ENCODE measurements at places on chromosomes 4 and X.
A peak's percentile ranks its signal among the peaks of the same experiment; 100 is the strongest.

- DNase-seq: peak; percentile 96
Observed at GRCh38 chr4:8393593-8394038, 46.9 kb downstream of the ACOX3 start.

- DNase-seq: no peak
Observed at GRCh38 chr4:39910064-39910463, 67.6 kb downstream of the PDS5A start.

DNA sequence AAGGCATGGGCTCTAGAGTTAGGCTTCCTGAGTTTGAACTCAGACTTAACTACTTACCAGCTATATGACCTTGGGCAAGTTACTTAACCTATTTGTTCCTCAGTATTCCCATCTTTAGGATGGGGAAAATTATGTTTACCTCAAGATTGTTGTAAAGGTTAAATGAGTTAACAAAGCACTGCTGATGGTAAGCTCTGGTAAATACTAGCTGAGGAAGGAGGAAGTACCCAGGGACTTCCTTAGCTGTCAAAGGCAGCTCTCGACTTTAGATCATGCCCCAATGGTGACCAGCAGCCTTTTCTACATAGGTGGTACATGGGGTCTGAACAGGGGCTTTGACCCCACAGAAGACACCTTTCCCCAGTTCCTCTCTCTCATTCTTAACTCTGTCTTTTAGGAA lies 20.1 kb downstream of the ATP7A start:
- DNase-seq: no peak

GRCh38 chrX:100424012-100424411 lies 13.9 kb upstream of the PCDH19 start:
- DNase-seq: no peak

DNA sequence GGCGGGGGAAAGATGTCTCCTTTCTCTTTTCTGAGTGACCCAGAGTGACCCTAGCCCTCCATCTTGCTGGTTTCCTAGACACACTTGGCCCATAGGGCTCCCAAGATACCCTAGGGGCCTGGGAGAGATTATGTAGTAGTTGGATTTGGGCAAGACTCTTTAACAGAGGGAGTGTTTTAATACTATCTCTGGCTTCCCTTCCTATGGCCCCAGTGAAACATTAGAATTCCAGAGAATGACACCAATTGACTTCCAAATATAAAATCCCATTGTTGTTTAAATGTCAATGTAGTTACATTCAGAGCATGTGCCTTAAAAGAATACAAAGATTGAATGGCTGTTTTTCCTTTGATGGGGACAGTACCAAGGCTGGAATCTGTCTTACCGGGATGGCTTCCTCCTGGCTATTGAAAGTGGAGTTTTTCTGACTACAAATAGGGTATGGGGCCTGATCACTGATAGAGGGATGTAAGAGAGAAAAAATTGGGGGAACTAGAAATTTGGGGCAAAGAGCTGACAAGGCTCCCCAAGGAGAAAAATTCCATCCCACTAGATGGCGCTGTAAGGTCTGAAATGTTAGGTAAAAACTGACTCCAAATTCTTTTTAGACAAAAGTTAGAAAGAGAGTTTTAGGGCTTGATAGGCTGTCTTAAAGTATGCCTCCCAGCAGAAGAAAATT lies 10.7 kb downstream of the TENT5D start:
- DNase-seq: no peak

DNA sequence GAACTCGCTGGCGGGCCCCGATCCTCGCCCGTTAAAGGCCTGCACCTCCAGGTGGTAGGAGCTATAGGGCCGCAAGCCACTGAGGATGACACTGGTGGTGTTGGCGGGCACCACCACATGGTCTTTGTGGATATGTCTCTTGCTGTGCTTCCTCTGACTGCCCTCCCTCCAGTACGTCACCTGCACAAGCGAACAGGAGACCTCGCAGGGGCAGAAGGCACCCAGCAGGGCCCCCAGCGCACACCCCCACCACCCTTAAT lies 20.7 kb downstream of the L1CAM start:
- no peak for DNase-seq

DNA sequence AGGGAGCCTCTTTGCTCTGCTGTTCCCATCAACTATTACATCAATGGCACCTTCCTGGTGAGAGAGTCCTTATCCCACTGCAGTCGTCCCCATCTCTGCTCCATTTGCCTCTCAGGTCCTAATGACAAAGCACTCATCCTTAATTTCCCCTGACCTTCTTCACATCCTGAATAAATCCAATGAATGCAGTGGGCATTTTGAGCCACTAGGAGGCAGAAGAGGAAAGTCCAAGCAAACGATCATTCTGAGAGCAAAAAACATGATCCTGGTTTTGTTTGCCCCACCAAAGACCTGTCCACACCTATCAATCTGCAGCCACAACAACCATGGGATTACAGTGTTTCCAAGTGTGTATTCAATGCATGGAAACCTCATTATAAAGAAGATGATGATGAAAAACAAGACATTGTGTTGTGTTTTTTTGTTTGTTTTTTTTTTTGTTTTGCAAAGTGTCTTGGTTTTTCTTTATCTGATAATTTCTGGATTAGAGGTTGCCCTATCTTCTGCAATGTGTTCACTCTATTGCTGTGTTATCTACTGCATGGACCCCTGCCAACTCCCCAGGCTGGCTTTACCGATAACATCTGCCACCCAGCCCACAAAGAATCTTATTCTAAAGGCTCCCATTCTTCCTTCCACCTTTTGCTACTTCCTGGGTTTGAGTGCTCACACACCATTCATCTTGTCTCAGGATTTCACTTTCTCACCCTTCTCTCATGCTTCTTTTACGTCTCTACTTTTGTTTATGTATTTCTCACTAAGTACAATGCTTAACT lies 207.2 kb downstream of the NLGN4X start:
- no peak for DNase-seq

DNA sequence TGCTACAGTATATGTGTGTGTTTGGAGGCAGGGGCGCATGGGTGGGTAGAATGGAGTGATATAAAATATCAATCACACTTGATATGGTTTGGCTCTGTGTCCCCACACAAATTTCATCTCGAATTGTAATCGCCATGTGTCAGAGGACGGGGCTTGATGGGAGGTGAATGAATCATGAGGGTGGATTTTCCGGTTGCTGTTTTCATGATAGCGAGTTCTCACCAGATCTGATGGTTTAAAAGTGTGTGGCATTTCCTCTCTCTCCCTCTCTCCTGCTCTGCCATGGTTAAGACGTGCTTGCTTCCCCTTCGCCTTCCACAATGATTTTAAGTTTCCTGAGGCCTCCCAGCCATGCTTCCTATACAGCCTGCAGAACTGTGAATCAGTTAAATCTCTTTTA lies 14.8 kb downstream of the SOWAHB start:
- no peak for DNase-seq

GRCh38 chrX:131359611-131360010 lies 70.5 kb upstream of the IGSF1 start:
- no peak for DNase-seq

DNA sequence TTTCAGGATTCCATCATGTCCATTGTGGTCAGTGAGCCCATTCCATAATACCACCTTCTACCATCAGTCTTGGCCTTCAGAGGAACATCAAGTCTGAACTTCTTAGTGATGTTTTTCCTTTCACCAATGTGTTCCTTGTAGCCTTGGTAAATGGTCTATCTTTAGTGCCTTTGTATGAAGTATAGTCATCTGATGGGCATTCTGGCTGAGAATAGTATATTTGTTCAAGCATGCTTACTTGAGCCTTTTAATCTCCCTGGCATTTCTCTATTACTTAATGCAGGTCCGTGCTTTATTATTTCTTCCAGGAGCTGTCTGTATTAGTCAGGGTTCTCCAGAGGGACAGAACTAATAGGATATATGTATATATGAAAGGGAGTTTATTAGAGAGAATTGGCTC lies 99.7 kb downstream of the TLL1 start:
- DNase-seq: no peak

DNA sequence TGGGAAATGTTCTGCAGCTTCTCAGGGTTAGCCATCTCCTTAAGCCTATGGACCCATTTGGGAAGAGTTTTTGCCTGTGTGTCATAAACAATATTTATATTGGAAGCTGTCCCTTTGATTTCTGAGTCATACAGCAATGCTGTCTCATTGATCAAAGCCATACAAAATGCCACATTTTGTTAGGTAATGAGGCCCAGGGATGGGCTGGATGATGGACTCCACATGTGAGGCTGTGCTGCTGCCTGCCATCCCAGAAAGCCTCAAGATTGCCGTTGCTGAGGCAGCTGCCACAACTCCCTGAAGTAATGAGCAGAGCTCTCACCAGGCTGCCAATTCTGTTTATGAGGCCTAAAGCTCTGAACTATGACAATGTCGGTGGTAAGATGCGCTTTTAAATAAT lies 12.2 kb upstream of the GJB1 start:
- DNase-seq: peak; percentile 68

- DNase-seq: no peak
Observed at GRCh38 chrX:41293269-41293668, 40.7 kb upstream of the DDX3X start.

GRCh38 chrX:9942086-9942485 lies 25.1 kb upstream of the CLDN34 start:
- DNase-seq: no peak

GRCh38 chr4:85867271-85867670 lies 392.3 kb downstream of the ARHGAP24 start:
- peak; percentile 64 for DNase-seq

Measured in fibroblast of gingiva (primary cell).